ENCODE measurements at places on chromosomes 4 and X. TPM values are rescaled to one million over a fixed set of nuclear protein-coding genes. Genes with fewer than 3 reads are reported as not detected.

DNA sequence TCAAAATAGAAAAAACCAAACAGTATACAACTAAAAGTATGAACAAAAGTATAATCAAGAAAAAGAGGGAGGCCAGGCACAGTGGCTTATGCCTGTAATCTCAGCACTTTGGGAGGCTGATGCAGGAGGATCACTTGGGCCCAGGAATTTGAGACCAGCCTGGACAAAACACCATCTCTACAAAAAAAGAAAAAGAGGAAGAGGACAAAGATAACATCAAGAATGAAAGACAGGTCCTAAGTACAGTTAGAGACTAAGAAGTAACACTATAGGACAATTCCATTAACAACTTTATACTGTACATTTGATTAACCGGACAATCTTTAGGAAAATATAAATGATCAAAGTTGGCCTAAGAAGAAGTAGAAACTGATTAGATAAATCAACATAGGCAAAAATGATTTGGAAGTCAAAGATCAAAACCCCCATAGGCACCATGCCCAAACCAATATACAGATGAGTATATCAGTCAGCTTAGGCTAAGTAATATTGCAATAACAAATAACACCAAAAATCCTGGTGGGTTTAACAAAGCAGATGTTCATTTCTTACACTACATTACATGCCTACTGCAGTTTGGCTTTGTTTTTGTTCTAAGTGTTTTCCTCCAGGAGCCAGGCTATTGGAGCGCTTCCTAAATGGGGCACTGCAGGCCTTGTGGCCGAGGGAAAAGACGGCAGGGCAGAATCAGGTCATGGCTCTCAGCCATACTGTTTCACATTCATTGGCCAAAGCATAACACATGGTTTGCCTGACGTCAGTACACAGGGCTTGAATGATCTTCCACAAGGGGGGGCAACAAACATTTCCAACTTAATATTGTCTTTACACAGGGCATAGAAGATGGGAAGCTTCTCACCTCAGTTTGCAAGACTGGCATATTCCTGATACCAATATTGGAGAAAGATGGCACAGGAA is 42.2 kb upstream of the HGFAC start:
- H3K36me3 ChIP-seq = no peaks in the 10 kb centered on the region
- H3K27ac ChIP-seq = no peak overlapping the region
- no peak overlapping the region for H3K4me3 ChIP-seq
- DNase-seq = no peak

DNA sequence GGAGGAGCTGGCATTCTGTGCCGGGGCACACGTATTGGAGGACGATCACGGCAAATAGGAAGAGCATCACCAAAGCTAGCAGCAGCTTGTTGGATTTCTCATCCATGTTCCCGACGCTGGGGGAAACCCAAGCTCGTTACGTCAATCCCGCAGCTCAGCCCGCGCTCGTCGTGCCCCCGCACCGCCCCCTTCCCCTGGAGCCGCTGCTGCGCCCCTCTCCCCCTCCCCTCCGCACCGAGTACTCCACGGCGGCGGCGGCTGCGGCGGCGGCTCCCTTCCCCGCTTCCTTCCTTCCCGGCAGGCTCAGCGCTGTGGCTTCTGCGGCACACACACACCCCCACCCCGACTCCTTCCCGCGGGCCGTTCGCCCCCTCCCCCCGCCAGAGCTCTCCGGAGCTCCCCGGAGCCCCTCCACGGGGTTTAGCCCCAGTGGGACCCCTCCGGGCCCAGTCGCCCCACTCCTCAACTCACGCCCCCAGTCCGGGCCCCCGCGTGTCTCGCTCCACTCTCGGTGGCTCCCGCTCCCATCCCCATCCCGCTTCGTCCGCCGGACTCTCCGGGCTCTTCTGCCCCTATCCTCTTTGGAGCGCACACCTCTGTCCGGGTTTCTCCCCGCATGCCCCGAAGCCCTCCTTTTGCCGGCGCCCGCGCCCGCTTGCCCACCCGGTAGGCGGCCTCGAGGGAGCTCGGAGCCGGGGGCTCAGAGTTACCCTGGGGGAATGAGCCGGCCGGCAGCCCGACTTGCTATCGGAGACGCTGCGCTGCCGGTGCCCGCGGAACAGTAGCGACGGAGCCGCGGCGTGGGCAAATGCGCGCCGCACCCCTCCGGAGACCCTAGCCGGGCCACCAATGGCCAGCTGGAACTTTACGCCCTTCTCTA is 978 bp downstream of the HS6ST2 start:
- peaks cover 2% of the 10 kb centered on the region for H3K4me1 ChIP-seq
- no peaks in the 10 kb centered on the region for H3K27me3 ChIP-seq
- H3K27ac ChIP-seq = peak overlapping the region; percentile 30
- no peaks in the 10 kb centered on the region for H3K36me3 ChIP-seq

GRCh38 chr4:128163177-128164117 is 102.3 kb downstream of the LARP1B start:
- DNase-seq = no peak
- H3K4me3 ChIP-seq = no peak overlapping the region
- H3K4me1 ChIP-seq = no peaks in the 10 kb centered on the region
- no peaks in the 10 kb centered on the region for H3K27me3 ChIP-seq
- H3K36me3 ChIP-seq = no peaks in the 10 kb centered on the region

GRCh38 chr4:117691572-117692351 is 342.5 kb upstream of the NDST3 start:
- no peaks in the 10 kb centered on the region for H3K4me1 ChIP-seq
- H3K27ac ChIP-seq = no peak overlapping the region
- no peak for DNase-seq

- no peak overlapping the region for H3K4me3 ChIP-seq
- no peak for DNase-seq
- H3K4me1 ChIP-seq = no peaks in the 10 kb centered on the region
- no peaks in the 10 kb centered on the region for H3K36me3 ChIP-seq
Measured at GRCh38 chr4:170769862-170770261, 680.1 kb upstream of the AADAT start.

- H3K4me1 ChIP-seq = no peaks in the 10 kb centered on the region
- no peak overlapping the region for H3K27ac ChIP-seq
- H3K27me3 ChIP-seq = no peaks in the 10 kb centered on the region
- no peak overlapping the region for H3K4me3 ChIP-seq
- H3K36me3 ChIP-seq = no peaks in the 10 kb centered on the region
Measured at GRCh38 chr4:3715061-3715854, 50.9 kb upstream of the ADRA2C start.

DNA sequence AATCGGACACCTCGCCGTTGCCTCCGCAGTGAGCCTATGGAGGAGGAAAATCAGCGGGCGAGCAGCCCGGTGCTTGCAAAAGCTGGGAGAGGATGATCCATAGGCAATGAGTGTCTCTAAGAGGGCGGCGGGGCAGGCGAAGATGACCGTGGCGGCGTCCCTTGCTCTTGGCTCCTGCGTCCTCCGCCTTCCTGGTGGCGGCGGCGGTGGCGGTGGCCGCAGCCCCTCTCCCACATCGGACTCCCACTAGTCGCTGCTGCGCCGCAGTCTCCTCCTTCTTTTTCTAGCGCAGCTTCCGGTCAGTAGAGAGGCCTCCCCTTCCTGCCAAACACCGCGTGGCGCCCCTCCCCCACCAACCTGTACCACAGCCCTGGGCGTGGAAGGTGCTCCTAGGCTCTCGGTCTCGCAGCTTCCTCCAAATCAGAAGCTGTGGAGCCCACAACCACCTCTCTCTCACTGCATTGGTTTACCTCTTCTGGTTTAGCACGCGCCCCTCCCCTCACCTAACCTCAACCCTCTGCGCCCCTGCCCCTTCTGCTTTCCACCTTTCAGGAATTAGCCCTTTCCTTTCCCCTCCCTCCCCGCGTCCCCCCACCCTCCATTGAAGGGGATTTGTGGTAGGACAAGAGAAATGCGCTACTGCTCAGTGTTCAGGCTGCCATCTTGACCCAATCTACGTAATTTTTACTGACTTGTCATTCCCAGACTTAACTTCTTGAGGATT is at the start of gene SPIN3:
TSS of gene SPIN3 (minus strand) at position 271 of the 724 bp plus-strand sequence. CDS start 594 bp downstream, outside the sequence.
- H3K4me1 ChIP-seq = peaks cover 1% of the 10 kb centered on the region
- DNase-seq = peak; percentile 81
- no peaks in the 10 kb centered on the region for H3K27me3 ChIP-seq
- H3K27ac ChIP-seq = peak within 1 kb of the TSS; percentile 49

DNA sequence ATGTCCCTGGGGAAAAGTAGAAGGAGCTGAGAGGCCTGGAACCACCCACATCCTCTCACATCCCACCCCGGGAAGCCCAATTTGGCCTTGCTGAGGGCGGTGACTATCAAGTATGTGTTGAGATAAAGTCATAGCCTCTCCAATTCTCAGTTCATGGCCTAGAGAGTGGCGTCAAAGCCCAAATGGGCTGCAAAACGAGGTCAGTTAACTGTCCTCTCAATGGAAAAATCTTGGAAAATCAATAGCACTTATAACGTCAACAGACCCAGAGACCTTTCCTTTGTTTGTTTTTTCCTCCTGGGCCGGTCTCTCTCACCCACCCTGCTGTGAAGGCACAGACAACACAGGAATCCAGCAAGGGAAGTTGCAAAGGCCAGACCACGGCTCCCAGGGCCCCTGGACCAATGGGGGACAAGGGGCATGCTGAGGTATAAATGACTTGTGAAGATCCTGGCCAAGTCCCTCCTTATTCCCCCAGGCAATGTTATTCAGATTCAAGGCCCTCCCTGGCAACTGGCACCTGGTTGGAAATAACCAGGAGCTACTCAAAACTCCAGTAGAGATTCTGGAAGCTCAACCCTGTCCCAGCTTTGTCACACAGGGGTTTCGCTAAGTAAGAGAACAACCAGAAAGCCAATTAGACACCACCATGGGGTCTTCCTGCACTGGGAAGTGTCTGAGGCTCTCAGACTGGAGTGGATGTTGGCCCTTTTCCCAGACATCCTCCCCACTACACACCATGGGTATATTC is 38.6 kb downstream of the TSC22D3 start:
- peaks cover 18% of the 10 kb centered on the region for H3K4me1 ChIP-seq
- no peak overlapping the region for H3K27ac ChIP-seq
- H3K27me3 ChIP-seq = no peaks in the 10 kb centered on the region
- H3K36me3 ChIP-seq = no peaks in the 10 kb centered on the region
- H3K4me3 ChIP-seq = no peak overlapping the region

DNA sequence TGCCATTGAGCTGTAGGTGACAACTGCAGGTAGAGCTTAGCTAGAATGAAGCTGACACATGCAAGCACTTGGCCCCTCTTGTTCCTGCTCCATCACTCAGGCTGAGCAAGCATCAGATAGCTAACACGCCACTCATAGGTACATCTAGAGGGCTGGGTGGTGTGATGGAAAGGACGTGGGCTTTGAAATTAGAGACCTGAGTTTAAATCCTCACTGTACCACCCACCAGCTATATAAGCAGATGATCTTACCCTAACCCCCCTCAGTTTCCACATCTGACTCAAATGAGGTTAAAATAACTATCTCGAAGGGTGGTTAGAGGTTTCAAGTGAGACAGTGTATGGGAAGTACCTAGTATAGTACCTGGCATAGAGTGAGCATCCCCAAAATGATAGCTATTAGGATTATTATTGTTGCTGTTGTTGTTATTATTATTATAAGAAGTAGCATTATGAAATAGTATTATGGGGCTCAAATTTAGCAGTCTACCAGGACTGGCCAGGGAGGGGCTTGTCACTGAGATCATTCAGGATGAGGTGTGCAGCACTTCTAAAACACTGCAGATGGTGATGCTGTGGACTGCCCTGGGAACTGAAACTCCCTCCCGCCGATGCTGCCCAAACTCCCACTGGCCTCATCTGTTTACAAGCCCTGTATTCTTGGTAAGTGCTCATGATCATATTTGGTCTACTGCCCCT is 59.0 kb downstream of the REELD1 start:
- DNase-seq = no peak
- H3K4me3 ChIP-seq = no peak overlapping the region
- H3K4me1 ChIP-seq = no peaks in the 10 kb centered on the region
- H3K36me3 ChIP-seq = no peaks in the 10 kb centered on the region
- H3K27me3 ChIP-seq = no peaks in the 10 kb centered on the region

DNA sequence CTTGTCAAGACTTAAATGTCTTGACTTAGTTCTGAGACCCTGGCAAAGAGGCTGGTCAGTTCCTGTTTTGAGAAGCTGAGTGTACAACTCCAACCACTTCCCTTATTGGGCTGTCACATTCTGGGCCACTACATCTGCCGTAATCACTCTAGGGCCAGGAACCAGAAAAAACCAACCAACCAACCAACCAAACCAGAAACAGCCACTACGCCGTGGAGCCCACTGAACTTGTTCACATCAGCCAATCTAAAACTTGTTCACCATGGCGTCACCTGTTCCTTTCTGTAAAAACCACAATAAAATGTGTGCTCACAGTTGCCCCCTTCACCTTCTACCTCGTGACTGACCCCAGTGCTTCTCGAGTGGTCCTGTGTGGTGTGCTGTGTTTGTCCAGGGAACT is 107.3 kb downstream of the JADE1 start:
- no peak overlapping the region for H3K4me3 ChIP-seq
- H3K27me3 ChIP-seq = no peaks in the 10 kb centered on the region
- H3K36me3 ChIP-seq = no peaks in the 10 kb centered on the region
- H3K27ac ChIP-seq = no peak overlapping the region

- no peaks in the 10 kb centered on the region for H3K27me3 ChIP-seq
- no peak overlapping the region for H3K27ac ChIP-seq
- H3K4me3 ChIP-seq = no peak overlapping the region
- H3K36me3 ChIP-seq = no peaks in the 10 kb centered on the region
Measured at GRCh38 chrX:132226169-132226568, 6.9 kb upstream of the RAP2C start.

DNA sequence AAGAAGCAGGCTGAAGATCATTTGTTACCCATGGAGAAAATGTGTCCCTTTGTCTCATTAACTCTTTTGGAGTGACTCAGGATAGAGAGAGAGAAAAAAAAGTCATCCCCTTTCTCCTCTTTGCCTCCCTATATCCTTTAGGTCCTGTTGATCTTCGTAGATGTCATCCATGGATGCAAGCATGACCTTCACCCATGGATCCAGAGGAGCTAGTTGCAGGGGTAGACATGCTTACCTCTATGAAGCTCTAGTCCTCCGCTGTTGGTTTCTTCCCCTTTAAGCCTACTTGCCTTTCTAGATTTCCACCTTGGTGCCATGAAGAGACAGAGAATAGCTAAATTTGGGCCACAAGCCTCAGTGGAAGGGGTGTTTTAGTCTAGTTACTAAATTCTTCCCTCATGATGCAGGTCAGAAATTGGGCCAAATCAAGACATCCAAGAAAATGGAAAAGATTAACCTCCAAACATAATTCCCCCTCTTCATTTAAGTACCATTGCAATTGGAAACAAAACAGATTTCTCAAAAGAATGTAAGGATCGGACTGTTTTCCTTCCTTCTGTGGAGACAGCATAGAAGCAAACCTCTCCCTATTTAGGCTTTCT is 178.4 kb downstream of the TECRL start:
- no peaks in the 10 kb centered on the region for H3K36me3 ChIP-seq
- H3K4me1 ChIP-seq = no peaks in the 10 kb centered on the region
- no peak for DNase-seq
- H3K27me3 ChIP-seq = no peaks in the 10 kb centered on the region

- no peak overlapping the region for H3K27ac ChIP-seq
- no peaks in the 10 kb centered on the region for H3K4me1 ChIP-seq
- no peaks in the 10 kb centered on the region for H3K27me3 ChIP-seq
- H3K36me3 ChIP-seq = no peaks in the 10 kb centered on the region
- DNase-seq = no peak
Measured at GRCh38 chrX:15430076-15430475, 45.9 kb upstream of the VEGFD start.

Gene ZCCHC18
- 5.4 TPM for total RNA-seq

Gene FRG2
- not detected for total RNA-seq

Gene VEGFD
- total RNA-seq = 5.5 TPM

Gene NPNT
- total RNA-seq = 19.8 TPM

Gene AFM
- total RNA-seq = not detected
